ENCODE measurements at places on chromosomes 11 and 22.

DNA sequence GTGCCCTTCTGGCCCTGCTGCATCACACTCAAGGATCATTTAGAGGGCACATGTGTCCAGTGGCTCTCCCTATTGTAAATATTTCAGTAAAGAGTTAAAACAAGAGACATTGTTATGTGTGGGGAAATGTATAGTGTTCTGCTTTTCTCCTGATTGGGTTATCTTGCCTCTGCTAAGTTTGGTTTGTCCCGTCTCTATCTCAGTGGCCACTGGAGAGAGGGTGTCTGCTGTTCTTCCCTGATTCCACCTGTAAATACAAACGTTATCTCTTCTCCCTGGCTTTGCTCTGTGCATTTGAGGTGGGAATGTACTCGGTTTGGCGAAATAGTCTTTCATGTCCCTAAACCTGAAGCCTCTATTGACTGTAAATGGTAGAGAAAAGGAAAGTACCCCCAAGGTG lies 6.3 kb downstream of the MIEF1 start:
- no peaks in the 10 kb centered on the region for H3K27me3 ChIP-seq
- peaks cover 93% of the 10 kb centered on the region for H3K36me3 ChIP-seq
- H3K4me1 ChIP-seq = peaks cover 24% of the 10 kb centered on the region
- no peak overlapping the region for H3K27ac ChIP-seq

DNA sequence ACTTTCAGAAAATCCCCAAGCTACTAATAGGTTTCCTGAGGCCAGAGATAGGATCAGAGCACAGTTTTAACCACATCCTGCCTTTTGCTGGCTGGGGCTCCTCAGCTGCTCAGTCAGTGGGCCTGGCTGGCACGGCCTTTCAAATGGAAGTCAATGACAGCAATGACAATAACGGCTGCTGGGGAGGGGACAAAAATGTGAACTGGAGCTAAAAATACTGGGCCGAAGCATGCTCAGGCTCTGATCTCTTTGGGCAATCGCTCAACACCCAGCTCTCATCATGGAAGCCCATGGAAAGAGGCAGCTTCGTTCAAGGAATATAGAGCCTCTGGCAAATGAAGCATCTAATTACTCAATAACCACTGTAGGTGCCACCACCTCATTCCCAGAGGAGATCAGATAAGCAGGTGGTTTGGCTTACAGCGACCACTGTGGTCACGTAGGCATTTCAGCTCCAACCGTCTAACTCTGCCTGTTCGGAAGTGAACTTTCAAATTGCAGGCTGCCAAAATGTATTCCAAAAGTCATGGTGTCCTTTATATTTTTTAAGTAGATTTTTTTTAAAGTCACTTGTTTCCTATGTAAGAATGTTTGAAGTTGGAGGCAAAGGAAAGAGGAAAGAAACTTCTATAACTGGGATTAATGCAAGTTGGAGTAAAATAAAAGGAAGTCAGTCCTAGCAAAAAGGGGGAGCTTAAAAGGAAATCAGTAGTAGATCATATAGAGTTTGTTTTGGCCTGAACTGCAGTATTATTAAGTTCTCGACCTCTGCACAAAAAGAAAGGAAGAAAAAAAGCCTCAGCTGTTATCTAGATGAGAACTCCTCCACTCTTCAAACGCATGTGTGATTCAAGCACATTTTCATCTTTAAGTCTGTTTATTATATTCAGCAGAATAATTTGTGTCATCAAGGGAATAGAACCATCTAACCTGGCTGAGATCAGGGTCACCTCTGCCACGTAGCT lies 14.1 kb downstream of the WT1 start:
- no peak overlapping the region for H3K27ac ChIP-seq
- H3K4me1 ChIP-seq = peaks cover 18% of the 10 kb centered on the region
- H3K27me3 ChIP-seq = peaks cover 8% of the 10 kb centered on the region
- H3K4me3 ChIP-seq = no peak overlapping the region

- H3K36me3 ChIP-seq = no peaks in the 10 kb centered on the region
- no peak overlapping the region for H3K27ac ChIP-seq
- no peaks in the 10 kb centered on the region for H3K4me1 ChIP-seq
- H3K4me3 ChIP-seq = no peak overlapping the region
- DNase-seq = no peak
These were observed 33.8 kb downstream of the CHORDC1 start for GRCh38 chr11:90189011-90189410.

GRCh38 chr11:20599221-20600019 lies at the start of gene SLC6A5:
SLC6A5 (plus strand) TSS chr11:20599608; CDS start chr11:20599673, 65 bp downstream.
- no peak within 1 kb of the TSS for H3K27ac ChIP-seq
- no peak for DNase-seq
- no peak within 1 kb of the TSS for H3K4me3 ChIP-seq

GRCh38 chr11:15289723-15290122 lies 175.0 kb downstream of the INSC start:
- H3K4me1 ChIP-seq = no peaks in the 10 kb centered on the region
- H3K27me3 ChIP-seq = no peaks in the 10 kb centered on the region
- H3K27ac ChIP-seq = no peak overlapping the region
- H3K36me3 ChIP-seq = no peaks in the 10 kb centered on the region

Data from CD4-positive, alpha-beta T cell (primary cell).